ENCODE measurements at places on chromosomes 7 and 10.

- DNase-seq = no peak
These were observed 884 bp downstream of the ICA1 start for GRCh38 chr7:8260871-8261694.

GRCh38 chr10:128912568-128913311 lies 554.3 kb upstream of the MGMT start:
- no peak for DNase-seq

- no peak for DNase-seq
These were observed 13.2 kb upstream of the UNCX start for GRCh38 chr7:1219498-1219897.

DNA sequence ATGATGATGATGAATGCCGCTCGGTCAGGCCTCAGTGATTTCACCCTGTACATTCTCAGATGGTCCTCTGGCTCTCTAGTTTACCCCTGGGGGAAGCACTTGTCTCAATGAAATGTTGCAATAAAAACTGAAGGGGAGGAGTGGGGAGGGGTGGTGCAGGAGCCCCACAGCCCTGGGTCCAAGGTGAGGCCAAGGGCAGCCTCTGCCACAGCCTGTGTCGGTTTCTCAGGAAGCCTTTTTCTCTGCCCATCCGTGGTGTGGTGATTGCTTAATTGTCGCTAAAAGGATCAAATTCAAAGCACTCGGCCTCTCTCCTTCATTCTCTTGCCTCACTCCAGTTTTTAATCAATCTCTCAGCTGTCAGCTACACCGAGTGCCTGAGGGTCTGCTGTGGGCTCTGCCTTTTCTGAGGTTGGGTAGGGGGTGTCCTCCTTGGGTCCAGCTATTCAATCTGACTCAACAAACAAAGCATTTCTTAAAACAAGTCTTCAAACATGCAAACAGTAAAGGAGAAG lies 39.1 kb upstream of the HSPA12A start:
- no peak for DNase-seq

GRCh38 chr7:149662591-149663095 lies 110.7 kb downstream of the ZNF467 start:
- DNase-seq = peak; percentile 36

DNA sequence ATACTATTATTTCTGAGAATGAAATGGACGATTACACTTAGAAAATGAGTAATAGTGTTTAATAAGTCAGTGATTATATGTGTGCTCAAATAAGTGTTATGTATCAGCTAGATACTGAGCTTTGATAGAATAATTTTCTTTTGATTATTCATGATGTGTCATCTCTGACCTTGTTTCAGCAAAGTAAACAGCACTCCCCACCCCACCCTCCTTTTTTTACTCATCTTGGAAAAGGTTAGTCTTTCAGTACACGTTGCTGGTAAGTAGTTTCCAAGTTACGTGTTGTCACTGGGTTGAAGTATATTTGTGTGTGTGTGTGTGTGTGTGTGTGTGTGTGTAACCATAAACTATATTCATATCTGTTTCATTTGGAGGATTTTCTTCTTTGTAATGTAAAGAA lies 84.1 kb downstream of the GNAI1 start:
- peak; percentile 10 for DNase-seq

GRCh38 chr10:60809157-60809556 lies 30.9 kb downstream of the CDK1 start:
- no peak for DNase-seq

DNA sequence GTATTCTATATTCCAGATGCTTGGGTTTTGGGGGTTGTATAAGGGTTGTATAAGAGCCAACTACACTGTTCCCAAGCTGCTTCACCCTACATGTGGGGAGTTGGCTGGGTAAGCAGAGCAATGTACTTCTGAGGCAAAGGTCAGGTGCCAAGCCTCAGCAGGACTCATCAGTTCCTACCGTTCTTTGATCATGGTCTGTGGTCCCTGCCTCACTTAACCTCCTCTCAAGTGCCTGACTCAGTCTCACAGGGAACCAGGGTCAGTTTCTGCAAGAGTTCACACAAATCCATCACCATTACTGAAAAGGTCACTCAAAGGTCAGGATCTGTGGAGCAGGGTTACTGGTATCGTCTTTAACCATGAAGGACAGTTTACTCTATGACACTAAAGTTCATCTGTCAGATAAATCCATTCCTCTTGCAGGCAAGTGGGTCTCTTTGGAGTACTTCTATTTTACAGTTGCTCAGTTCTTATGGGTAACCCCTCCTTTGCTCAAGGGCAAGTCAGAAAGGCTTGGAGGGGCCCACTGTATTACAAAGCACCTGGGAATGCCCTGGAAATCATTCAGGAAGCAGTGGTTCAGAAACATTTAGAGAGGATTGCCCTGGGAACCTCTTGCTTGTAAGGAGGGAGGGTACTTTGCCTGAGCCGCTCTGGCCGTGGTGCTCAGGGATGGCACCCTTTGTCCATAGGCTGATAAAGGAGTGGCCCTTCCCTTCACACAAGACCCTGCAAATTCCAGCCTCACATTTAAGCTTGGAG lies 184.3 kb upstream of the CDCA7L start:
- no peak for DNase-seq

DNA sequence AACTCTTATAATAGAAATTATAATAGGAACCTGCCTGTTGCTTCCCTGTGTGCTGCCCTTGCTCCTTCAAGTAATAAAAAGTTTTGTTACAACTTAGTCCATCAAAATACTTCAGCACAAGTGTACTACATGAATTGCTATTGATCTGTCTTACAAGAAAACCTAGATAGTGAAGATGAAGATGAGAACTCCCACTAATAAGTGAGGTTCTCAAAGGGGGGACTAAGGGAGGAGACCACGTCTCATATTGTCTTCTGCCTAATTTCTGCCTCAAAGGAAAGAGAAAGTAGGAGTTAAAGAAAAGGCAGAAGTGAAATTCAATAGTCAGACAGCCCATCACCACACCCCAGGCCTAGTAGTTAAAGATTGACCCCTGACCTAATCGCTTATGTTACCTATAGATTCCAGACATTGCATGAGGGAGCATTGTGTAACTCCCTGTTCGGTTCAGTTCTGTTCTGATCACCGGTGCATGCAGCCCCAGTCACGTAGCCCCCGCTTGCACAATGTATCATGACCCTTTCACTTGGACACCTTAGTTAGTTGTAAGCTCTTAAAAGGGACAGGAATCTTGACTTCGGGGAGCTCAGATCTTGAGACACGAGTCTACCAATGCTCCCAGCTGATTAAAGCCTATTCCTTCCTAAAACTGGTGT lies 18.2 kb upstream of the CHST3 start:
- no peak for DNase-seq
